Renal cortex interstitium (tissue), 15 donors: ENCODE measurements at places on chromosomes 7 and 10. TPM values are rescaled to one million over a fixed set of nuclear protein-coding genes. Genes with fewer than 3 reads are reported as not detected.

DNA sequence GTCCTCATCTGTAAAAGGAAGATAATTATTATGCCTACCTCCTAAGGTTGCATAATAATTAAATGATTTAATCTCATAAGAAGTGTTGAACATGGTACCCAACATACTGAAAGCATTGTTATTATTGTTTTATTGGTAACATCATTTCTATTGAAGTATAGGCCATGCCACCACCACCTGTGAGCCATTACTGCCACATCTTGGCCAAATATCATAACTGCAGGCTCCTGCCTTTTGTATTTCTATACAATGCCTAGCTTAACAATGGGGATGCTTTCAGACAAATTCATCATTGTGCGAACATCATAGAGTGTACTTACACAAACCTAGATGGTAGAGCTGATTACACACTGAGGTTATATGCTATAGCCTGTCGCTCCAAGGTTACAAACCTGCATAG is 61.1 kb upstream of the NPSR1 start:
- DNase-seq = no peak

DNA sequence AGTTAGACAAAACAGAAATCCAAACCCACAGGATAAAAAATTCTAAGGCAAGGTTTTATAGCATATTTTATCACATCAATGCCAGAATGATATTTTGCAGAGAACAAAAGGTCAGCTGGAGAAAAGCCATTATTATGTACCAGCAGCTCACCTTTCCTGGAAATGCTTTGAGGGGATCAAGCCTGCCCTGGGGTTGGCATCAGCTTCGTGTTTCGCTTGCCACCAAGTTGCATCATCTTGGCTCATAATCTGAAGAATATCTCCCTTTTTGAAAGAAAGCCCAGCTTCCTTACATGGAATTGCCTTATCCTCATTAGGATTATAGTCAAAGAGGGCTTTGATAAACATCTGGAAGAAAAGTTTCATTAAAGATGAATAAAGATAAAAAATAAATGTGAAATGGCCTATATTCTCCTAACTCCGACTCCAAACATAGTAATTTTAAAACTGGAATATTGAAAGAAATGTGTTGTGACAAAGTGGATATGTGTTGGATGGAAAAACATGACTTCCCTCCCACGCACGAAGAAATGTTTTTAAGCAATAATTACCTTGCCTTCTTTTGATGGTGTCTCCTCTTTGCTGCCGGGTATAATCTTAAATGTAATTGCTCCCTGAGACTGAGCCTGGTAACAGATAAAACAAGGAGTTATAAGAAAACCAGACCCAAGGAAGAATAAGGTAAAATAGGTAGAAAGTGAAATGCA is 121.3 kb upstream of the ODAD2 start:
- DNase-seq = no peak

GRCh38 chr10:72275351-72276012 is 1.8 kb downstream of the DDIT4 start:
- DNase-seq = no peak

- DNase-seq = no peak
Observed at GRCh38 chr7:12089951-12090756, 120.9 kb upstream of the TMEM106B start.

Gene STEAP4
- polyA plus RNA-seq = 0.20 TPM

DNA sequence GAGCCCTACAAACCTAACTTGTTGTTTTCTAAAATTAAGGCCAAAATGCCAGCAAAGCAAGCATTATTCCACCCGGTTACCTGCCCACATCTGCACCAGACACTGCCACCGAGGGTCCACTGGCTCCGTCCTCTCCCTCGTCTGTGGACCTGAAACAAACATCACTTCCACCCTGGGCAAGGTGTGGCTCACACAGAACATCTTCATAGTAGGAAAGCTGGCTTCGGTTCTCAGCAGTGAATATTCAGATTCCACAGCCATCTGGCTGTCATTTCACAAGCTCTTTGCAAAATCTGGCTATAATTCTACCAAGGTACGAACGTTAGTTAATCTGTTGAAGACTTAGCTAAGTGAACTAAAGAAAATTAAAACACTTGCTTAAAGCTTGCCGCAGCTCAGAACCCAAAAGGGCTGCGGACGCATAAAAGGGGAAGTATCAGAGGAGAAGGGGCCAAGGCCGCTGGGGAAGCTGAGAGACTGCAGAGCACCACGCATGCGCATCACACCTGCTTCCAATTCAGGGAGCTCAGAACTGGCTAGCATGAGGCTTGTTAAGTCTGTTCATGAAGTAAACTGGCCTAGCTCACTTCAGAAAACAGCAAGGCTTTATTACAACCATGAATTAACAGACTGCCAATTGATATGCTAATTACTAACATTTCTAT is 46.1 kb downstream of the PTPRN2 start:
- DNase-seq = no peak

DNA sequence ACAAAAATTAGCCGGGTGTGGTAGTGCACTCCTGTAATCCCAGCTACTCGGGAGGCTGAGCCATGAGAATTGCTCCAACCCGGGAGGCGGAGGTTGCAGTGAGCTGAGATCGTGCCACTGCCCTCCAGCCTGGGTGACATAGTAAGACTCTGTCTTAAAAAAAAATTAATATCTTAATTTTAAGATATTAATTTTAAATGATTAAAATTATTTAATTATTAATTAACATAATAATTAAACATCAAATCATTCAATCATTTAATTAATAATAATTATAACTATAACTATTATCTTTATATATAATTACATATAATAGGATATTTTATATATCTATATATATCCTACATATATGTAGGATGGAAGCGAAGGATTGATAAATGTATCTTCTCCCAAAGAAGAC is 1.8 kb upstream of the HK1 start:
- DNase-seq = no peak
